Fibroblast of the aortic adventitia (primary cell): ENCODE measurements at places on chromosomes 4 and X.
A peak's percentile ranks its signal among the peaks of the same experiment; 100 is the strongest.

DNA sequence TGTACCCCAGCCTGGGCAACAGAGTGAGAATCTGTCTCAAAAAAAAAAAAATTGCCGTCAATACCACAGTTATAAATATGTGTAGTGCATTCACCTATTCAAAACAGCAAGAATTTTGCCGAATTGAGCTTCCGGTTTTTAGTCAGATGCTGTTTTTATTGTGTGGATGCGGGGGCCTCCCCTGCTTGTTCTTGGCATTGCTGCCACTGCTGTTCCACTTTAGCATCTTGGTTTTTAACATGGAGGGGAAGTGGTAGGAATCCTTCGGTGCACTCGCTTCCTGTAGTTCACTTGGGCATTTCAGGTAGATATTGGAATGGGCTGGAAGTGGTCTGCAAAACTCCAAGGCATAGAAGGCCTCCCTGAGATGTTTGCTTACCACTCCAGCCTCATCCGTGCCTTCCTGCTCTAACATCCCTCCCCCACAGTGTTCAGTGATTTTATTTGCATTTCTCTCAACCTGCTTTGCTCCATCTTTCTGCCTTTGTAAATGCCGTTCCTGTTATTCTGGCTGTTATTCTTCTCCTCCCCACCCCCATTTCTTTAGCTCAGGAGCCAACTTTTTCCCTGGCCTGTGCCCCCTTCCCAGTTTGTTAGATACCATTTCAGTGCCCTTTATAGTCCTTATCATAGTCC is 25.5 kb downstream of the MOB1B start:
- no peak for DNase-seq

GRCh38 chrX:123971982-123972381 is 10.5 kb downstream of the STAG2 start:
- peak; percentile 34 for DNase-seq

- DNase-seq, result no peak
Measured at GRCh38 chrX:136269921-136270320, 18.7 kb upstream of the MAP7D3 start.

DNA sequence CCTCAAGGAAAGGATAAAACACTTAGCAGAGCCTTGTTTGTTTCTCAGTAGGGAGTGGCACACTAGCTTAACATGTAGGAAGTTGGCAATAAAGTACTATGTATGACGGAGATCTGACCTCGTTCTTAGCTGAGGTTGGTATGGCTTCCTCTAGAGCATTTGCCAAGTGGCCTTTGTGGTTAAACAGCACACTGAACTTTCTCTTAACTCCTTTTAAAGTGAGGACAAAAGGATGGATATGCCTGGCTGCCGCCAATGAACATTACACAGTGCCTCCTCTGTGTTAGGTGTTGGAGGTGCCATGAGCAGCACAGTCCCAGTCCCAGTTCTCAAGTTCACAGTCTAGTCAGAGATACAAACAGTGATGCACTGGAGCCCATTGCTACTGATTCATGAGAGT is 54.4 kb downstream of the VGLL1 start:
- DNase-seq, result peak; percentile 7

- peak; percentile 10 for DNase-seq
Measured at GRCh38 chrX:135572436-135572835, 52.0 kb downstream of the INTS6L start.

DNA sequence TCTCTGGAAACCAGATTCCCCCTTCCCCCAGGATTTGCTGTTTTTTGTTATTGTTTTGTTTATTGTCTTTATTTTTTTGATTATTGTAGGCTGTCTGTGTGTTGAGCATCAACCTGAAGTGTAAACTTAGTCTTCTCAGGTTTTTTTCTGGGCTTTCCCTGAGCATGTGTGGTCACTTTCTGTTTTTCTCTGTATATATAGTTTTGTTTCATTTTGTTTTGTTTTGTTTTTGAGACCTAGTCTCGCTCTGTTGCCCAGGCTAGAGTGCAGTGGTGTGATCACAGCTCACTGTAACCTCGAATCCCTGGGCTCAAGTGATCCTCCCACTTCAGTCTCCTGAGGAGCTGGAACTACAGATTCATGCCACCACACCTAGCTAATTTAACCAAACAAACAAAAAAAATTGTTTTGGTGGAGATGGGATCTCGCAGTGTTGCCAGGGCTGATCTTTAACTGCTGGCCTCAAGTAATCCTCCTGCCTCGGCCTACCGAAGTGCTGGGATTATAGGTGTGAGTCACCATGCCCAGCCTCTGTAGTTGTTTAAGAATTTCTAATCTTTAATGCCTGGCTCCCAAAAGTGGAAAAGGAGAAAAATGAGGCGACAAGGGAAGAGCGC is 9.1 kb downstream of the IL13RA1 start:
- no peak for DNase-seq

- peak; percentile 75 for DNase-seq
Measured at GRCh38 chr4:142719854-142720541, 126.1 kb downstream of the INPP4B start.

DNA sequence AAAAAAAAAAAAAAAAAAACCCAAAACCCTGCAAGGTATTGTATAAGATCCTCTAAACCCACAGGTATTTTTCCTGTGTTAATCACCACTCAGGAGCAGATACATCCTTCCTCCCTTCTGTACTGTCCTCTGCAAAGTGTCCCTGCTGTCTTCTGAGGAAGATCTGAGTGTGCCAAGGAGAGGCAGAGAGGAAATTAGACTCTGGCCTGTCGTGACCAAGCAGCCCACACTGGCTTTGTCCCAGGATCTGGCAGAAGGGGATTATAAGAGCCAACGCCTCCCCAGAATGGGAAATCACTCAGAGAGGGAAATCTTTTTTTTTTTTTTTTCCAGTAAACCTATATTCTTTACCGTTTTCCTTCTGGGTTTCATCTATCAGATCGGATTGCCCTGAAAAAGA is 39.6 kb downstream of the PTCHD1 start:
- no peak for DNase-seq

- no peak for DNase-seq
Measured at GRCh38 chr4:142285222-142285583, 560.9 kb downstream of the INPP4B start.

GRCh38 chr4:79877511-79877910 is 195.5 kb downstream of the ANTXR2 start:
- DNase-seq, result no peak

GRCh38 chr4:660401-660800 is 13.7 kb downstream of the ATP5ME start:
- DNase-seq, result no peak

GRCh38 chr4:168551945-168552695 is 55.3 kb downstream of the PALLD start:
- DNase-seq, result peak; percentile 16

DNA sequence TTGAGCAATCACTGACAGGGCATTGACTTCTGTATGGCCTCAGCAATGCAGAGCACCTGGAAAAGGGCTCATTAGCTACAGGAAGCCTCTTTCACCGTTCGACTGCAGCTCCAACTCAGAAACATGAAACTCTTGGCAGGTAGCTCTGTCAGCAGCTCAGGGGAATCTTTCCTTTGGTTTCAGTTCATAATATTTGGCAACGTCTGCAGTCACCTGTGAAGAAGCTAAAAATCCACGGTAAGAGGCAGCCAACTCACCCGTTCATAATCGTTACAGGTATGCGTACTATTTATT is 354.9 kb downstream of the CAMK2D start:
- no peak for DNase-seq

- DNase-seq, result no peak
Measured at GRCh38 chr4:123783921-123784320, 387.3 kb downstream of the SPRY1 start.

GRCh38 chr4:119797238-119797894 is 168.8 kb upstream of the PDE5A start:
- no peak for DNase-seq

GRCh38 chr4:153098427-153098826 is 105.8 kb upstream of the TRIM2 start:
- no peak for DNase-seq

- no peak for DNase-seq
Measured at GRCh38 chr4:153074936-153075630, 129.2 kb upstream of the TRIM2 start.

- peak; percentile 72 for DNase-seq
Measured at GRCh38 chr4:111136438-111136837, 513.6 kb upstream of the PITX2 start.

- peak; percentile 95 for DNase-seq
Measured at GRCh38 chr4:73222466-73223257, 35.9 kb downstream of the ANKRD17 start.

- peak; percentile 30 for DNase-seq
Measured at GRCh38 chrX:44770121-44770520, 73.7 kb upstream of the DUSP21 start.

GRCh38 chrX:102787283-102787682 is 66.7 kb downstream of the GPRASP3 start:
- no peak for DNase-seq

DNA sequence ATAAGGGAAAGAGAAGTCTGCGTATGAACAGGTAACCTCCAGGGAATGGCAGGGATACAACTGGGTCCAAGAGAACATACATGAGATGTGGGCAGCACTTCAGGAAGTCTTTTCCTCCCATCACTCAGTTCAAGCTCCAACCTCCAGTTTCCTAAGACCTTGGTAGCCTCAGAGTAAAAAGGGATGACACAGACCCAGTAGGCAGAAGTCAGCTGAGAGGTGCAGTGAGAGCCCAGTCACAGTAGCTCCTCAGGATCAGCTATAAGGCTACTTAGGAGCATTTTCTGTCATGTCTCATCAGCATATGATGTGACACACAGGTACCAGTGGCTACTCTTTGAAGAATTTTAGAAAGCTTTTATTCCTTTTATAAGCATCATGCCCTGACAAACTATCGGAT is 12.5 kb upstream of the STS start:
- DNase-seq, result no peak

GRCh38 chr4:41214825-41215146 is 444 bp upstream of the APBB2 start:
- DNase-seq, result no peak

GRCh38 chr4:21327976-21328700 is 620.4 kb downstream of the KCNIP4 start:
- no peak for DNase-seq

GRCh38 chrX:12032082-12032481 is 106.2 kb upstream of the FRMPD4 start:
- peak; percentile 5 for DNase-seq

DNA sequence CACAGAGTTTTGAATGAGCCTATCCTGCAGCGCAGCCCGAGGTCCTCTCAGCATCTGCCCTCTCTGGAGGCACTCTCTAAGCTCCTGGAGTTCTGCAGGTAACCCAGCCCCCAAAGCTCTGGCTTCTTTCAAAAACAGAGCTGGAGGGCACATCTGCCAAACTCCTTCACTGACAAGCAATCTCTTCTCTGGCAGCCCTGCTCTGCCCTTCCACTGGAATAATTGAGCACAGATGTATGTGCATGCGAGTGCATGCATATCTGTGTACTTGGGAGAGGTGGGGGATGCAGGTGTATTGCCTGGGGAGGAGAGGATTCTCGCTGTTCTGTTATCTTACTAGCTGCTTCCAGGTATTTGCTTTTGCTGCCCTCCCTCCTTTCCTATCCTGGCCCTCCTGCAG is 22.2 kb upstream of the PLP1 start:
- no peak for DNase-seq

- DNase-seq, result no peak
Measured at GRCh38 chr4:36349938-36350549, 68.6 kb downstream of the DTHD1 start.

GRCh38 chr4:17597517-17597916 is 16.9 kb upstream of the MED28 start:
- DNase-seq, result no peak

GRCh38 chrX:65516756-65517155 is 17.8 kb downstream of the LAS1L start:
- no peak for DNase-seq
